AG08395 (cell line): ENCODE measurements at places on chromosomes 13 and 19.

- no peak for DNase-seq
These were observed 312.7 kb downstream of the FGF14 start for GRCh38 chr13:102089177-102089576.

- DNase-seq = no peak
These were observed 30.2 kb downstream of the PDCD5 start for GRCh38 chr19:32611161-32611560.

- no peak for DNase-seq
These were observed 1.9 kb downstream of the VSTM2B start for GRCh38 chr19:29527500-29528328.

GRCh38 chr13:31444266-31444856 lies 244.6 kb downstream of the B3GLCT start:
- DNase-seq = no peak

GRCh38 chr13:110929104-110929777 lies 14.4 kb upstream of the ANKRD10 start:
- no peak for DNase-seq

DNA sequence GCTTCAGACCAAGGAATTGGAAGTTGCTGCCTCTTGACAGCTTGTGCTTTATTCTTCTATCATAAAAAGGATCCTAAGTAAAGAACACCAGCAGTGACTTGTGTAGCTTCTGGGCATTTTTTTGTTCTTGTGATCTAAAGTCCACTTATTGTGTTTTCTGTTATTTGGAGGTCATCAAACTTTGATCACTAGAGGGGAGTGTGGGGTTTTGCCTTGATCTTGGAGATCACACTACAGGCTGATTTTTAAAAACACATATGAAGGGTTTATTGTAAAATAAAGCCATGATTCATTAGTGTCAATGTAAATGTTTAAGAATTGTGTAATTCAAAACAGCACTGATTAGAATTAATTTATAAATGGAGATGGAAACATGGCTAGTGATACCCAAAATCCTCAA lies 328.7 kb upstream of the EDNRB start:
- no peak for DNase-seq

- peak; percentile 48 for DNase-seq
These were observed 21.8 kb downstream of the SAMD4B start for GRCh38 chr19:39363901-39364457.

DNA sequence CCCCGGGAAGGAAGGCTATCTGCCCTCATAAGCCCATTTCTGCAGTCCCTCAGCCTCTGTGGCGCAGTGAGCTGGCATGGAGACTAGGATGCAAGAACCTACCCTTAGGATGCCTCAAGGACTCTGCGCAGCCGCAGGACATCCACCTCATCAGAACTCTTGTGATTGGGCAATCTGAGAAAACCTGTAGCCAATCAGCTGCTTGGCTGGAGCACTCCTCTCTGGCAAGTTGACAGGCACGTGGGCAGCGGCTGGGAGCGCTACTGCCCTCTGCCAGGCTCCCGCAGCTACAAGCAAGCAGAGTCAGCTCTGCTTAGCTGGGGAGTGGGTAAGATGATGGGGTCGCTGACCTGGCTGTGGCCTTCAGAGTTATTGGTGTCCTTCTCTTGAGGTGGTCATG lies 1.5 kb upstream of the ECSIT start:
- peak; percentile 50 for DNase-seq

DNA sequence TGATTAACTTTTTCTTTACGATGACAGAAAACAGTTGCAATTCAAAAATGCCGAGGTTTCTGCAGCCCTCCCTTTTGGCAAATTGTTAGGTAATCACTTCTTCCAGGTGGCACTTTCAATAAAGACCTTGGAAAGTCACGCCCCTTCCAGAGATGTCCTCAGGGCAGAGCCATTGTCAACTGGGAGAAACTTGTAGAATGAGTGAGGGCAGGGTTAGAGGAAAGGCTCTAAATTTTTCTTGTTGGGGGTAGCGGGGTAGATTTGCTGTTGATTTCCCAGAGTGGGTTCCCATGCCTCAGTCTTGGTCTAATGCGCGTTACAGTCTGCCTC lies 421.1 kb downstream of the FGF9 start:
- DNase-seq = no peak

DNA sequence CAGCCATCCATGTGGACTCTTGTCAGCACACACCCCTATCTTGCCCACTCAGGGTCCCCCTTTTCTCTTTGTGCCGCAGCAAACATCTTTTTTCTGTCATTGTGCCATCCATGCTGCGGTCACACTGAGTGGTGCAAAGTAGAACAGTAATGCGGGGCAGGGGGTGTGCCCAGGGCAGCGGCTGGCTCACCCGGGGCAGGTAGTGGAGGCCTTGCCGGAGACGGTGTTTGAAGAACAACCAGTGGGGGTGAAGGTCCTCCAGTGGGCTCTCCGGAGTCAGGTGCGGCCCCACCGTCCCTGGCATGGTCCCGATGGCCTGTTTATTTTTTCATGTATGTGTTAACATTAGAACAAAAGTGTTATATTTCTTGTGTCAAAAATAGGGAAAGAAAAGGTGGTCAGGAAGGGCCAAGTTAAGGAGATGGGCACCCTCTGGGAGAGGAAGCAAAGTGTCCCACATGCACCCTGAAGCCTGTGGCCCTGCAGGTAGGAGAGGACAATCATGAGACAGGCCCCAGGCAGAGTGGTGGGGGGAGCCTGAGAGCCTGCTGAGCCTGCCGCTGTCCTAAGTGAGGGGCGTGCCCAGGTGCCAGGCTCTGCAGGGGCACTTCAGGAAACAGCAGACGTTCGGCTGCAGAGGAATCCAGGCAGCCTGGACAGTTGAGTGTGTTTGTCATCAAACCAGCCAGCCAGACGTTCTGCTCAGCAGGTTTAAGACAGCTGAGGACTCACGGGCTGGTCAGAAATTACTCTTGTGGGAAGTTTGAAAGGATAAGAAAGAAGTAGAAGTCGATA lies 12.3 kb downstream of the TSSK6 start:
- no peak for DNase-seq

- peak; percentile 5 for DNase-seq
These were observed 949 bp upstream of the ZNF260 start for GRCh38 chr19:36528921-36529518.

DNA sequence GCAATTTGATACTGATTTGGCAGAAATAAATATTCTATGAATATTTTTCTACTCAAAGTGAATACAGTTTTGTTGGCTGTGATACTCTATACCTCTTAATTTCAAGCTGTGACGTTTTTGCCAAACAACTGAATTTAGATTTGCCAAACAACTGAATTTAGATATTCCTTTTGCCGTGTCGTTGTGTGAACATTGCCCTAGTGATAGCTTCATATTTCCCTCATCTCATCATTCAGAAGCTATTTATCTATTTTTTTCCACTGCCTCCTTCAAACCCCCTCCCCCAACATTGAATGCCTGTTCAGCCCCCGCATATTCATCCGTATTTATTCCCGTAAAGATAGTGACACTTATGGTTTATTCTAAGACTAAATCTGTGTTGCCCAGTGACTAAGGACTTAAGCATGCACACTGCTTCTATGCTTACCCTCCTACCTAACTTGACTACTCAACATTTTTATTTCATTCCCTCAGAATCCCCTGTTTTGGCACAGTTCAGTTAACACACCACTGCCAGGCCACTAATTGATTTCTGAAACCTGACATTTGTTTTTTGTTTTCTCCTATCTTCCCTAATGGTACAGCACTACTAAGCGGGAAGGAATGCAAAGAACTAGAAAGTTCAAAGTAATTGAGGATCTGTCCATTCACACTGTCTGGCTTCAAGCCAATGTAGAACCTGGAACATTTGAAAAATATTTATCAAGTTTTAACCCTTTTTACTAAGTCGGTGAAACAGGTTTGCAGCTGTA lies 2.8 kb upstream of the KLF5 start:
- peak; percentile 20 for DNase-seq

- DNase-seq = no peak
These were observed 751 bp downstream of the ERVK3-1 start for GRCh38 chr19:58305932-58306323.

- peak; percentile 57 for DNase-seq
These were observed 11.2 kb downstream of the PPP6R1 start for GRCh38 chr19:55247621-55248099.

GRCh38 chr19:2288338-2288817 lies 6.4 kb upstream of the PEAK3 start:
- no peak for DNase-seq

- no peak for DNase-seq
These were observed 4.6 kb upstream of the ZNF414 start for GRCh38 chr19:8518536-8518935.

- no peak for DNase-seq
These were observed 2.0 kb upstream of the LILRB2 start for GRCh38 chr19:54282686-54283470.

- peak; percentile 24 for DNase-seq
These were observed 199.7 kb downstream of the TSHZ3 start for GRCh38 chr19:31149441-31149941.

- DNase-seq = no peak
These were observed 72.7 kb downstream of the SIAH3 start for GRCh38 chr13:45778882-45779281.

GRCh38 chr19:10601999-10602329 lies 14.9 kb upstream of the AP1M2 start:
- no peak for DNase-seq

DNA sequence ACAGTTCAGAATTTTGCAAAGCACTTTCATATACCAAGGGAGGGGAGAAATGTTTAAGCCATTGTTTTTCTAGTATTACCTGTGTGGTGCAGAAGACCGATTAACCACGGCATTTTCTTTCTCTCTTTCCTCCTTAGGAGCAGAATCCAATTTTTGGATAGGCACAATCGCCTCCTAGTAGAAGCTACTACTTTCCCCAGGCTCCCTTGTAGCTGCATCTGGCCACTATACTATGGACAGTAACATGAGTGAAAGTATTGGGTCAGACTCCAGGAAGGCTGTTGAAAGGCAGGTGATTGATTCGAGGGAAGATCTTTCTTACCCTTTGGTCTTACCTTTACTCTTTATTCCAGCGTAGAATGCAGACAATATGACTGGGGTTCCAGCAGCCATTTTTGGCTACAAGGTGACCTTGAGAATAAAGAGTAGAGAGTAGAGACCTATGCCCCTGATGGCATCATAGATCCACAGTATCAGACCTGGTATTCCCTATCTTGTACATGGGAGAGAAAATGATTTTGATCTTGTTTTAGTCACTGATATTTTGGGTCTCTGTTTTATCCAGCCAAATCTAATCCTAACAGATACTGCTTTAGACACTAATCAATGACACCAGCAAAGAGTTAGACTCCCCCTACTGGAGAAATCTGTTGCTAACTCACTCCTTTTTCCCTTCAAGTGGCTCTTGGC lies 77.0 kb downstream of the LRRC63 start:
- DNase-seq = peak; percentile 52
